ENCODE measurements at places on chromosomes 2 and 18.

DNA sequence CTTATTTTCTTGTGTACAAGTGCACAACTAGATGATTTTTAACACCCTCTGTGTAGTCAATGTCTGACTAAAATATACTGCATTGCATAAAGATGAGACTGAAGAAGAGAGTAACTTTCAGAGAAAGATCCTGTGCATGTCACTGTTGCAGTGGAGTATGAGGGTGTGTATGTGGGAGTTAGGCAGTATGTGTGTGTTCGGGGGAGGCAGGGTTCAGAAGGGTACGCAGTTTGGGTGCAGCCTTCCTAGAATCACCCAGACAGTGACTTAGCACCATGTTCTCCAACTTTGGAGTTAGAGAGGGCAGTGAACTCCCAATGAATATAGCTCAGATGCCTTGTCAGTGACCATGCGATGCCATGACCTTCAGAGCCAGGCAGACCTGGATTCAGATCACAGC lies 84.6 kb downstream of the LRATD1 start:
- no peak for DNase-seq

- DNase-seq, result no peak
Observed at GRCh38 chr2:132479155-132479554, 62.5 kb downstream of the GPR39 start.

DNA sequence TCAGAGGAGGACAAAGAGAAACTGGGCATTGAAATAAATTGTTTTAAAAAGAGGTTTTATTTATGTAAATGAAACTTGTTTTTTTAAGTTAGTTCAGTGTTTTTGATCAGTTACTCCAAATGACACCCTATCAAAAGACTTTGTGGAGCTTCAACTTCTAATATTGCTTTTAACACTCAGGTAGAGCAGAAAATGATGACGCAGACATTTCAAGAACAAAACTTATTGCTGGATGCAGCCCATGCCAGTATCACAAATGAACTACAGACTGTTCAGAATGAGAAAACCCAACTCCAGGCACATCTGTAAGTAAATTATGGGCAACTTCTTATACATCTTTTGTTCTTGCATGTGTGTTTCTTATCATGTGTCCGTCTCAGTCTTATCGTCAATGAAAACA lies 36.4 kb downstream of the CCDC150 start:
- no peak for DNase-seq

GRCh38 chr2:174246944-174247381 lies 1.4 kb downstream of the OLA1 start:
- DNase-seq, result no peak
